ENCODE measurements at places on chromosomes 4 and X.
A peak's percentile ranks its signal among the peaks of the same experiment; 100 is the strongest.

DNA sequence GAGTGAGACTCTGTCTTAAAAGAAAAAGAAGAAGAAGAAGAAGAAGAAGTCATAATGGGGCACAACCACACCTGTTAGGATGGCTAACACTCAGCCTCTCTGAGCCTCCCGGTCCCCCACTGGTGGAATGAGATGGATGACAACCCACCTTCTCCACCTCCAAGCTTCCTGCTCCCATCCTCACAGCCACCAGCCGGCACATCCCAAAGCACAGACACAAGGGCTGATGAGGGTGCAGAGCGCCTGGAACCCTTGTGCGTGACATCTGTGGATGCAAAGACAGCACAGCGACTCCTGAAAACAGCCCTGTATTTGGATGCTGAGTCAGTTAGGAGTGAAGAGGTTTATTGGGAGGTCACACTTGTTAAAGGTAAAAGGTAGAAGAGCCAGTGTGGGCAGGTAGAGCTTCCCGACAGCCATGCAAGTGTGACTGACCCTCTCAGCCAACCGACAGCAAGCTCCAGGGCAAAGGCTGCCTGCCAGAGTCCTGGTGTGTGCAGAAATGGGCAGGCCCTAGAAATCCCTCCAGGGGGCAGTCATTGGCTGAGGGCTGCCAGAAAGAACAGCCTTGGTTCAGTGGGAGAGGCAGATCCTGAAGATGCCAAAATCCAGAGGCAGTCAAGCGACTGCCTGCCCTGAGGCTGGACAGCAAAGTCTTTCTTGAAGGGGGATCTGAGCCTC, 26.6 kb upstream of the MAN2B2 start:
- H3K4me3 ChIP-seq, result no peak overlapping the region
- H3K27me3 ChIP-seq, result peaks cover 14% of the 10 kb centered on the region
- peak overlapping the region; percentile 57 for H3K27ac ChIP-seq

DNA sequence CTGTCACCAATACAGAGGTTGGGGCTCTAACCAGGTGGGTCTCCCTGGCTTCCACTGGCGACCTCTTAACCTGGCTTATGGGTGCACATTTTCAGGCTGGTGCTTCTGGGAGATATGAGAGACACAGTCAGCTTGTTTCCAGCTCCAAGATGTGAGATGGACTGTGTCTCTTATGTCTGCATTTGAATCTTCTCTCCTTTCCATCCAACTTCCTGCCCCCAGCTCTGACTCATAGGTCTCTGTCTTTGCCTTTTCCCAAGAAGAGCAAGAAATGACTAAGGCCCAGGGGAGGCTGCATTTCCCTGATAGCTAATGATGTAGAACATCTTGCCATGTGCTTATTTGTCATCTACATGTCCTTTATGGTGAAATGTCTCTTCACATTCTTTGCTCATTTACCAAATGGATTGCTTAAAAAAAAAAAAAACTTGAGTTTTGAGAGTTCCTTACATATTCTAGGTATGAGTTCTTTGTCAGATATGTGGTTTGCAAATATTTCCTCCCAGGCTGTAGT, 3.2 kb upstream of the UXT start:
- H3K36me3 ChIP-seq, result no peaks in the 10 kb centered on the region
- no peaks in the 10 kb centered on the region for H3K4me1 ChIP-seq
- DNase-seq, result no peak
- H3K27ac ChIP-seq, result no peak overlapping the region

DNA sequence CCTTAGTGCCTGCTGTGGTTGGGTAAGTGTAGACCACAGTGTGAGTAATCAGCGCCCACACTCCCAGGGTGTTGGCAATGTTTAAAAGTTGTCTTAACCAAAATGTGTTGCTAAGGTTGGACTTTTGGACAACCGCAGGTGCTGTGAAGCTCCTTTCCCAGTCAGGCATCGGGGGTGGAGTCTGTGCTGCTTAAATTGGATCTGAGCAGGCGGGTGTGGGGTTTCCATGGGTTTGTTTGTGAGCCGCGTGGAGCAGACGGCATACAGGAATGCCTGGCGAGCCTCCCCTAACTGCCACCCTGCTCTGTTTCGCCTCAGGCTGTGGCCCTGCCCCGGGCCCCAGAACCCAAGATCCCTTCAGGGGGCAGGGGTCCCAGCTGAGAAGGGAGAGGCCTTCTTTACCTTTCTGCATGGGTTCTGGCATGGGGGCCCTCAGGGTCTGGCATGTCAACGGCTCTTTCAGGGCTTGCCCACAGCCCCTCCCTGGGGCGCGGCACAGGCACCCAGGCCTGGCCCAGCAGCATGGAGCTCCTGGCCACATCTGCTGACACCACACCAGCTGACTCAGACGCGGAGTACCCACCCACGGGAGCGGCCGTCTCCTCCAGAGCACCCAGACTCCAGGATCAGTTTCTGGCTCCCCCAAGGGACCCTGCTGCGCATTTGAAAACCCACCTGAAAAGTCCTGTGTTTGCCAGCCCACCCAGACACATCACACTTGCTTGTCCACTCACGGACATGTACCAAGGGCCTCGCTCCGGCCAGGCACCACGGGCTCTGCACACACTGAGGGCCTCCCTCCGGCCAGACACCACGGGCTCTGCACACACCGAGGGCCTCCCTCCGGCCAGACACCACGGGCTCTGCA, 5.1 kb upstream of the SPON2 start:
- peaks cover 26% of the 10 kb centered on the region for H3K36me3 ChIP-seq
- no peak overlapping the region for H3K4me3 ChIP-seq
- no peak for DNase-seq
- H3K27me3 ChIP-seq, result peaks cover 11% of the 10 kb centered on the region
- no peak overlapping the region for H3K27ac ChIP-seq

GRCh38 chrX:39859991-39860861, 237.5 kb downstream of the BCOR start:
- H3K27ac ChIP-seq, result no peak overlapping the region
- DNase-seq, result peak; percentile 31
- peaks cover 2% of the 10 kb centered on the region for H3K4me1 ChIP-seq
- H3K4me3 ChIP-seq, result no peak overlapping the region
- H3K36me3 ChIP-seq, result no peaks in the 10 kb centered on the region
- peaks cover 2% of the 10 kb centered on the region for H3K27me3 ChIP-seq

GRCh38 chr4:161869511-161869910, 294.3 kb downstream of the FSTL5 start:
- H3K4me1 ChIP-seq, result no peaks in the 10 kb centered on the region
- no peaks in the 10 kb centered on the region for H3K27me3 ChIP-seq
- no peak overlapping the region for H3K4me3 ChIP-seq
- H3K27ac ChIP-seq, result no peak overlapping the region

- H3K27me3 ChIP-seq, result no peaks in the 10 kb centered on the region
- no peaks in the 10 kb centered on the region for H3K36me3 ChIP-seq
- no peak for DNase-seq
- H3K27ac ChIP-seq, result no peak overlapping the region
- no peaks in the 10 kb centered on the region for H3K4me1 ChIP-seq
Measured at GRCh38 chr4:88097781-88098180, 60.7 kb downstream of the ABCG2 start.

DNA sequence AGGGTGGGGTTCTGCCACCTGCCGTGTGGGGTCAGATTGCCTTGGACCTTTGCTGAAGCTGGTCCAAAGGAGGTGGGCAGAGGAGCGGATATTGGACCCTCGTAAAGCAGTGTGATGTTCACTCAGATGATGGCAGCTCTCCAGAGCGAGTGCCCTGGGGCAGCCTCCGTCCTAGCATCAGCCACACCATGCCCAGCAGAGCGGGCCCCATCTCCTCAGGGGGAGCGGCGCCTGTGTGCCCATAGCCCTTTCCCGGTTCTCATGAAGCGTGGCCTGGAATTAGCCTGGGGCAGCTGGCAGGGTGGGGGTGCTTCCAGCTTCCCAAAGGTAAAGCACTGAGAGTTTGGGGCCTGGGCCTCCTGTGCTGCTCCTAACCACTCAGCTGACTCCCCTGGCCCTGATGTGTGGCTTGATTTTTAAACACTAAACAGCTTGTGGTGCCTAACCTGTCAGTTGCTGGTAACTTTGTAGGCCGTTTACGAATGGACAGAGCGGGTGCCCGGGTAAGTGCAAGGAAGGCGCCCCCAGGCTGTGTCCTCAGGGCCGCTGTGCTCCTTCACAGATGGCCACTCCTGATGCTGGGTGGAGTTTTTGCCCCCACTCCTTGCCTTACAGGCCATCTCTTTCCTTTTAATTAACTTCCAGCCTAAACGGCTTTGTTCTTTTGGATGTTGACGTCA, 36.0 kb downstream of the NOP14 start:
- peak overlapping the region; percentile 10 for H3K27ac ChIP-seq
- no peak overlapping the region for H3K4me3 ChIP-seq
- H3K4me1 ChIP-seq, result peaks cover 17% of the 10 kb centered on the region
- peaks cover 4% of the 10 kb centered on the region for H3K27me3 ChIP-seq
- no peak for DNase-seq
- no peaks in the 10 kb centered on the region for H3K36me3 ChIP-seq

GRCh38 chr4:174135936-174136406, 147.5 kb downstream of the FBXO8 start:
- peak overlapping the region; percentile 72 for H3K4me3 ChIP-seq
- peaks cover 19% of the 10 kb centered on the region for H3K4me1 ChIP-seq
- peak overlapping the region; percentile 93 for H3K27ac ChIP-seq

DNA sequence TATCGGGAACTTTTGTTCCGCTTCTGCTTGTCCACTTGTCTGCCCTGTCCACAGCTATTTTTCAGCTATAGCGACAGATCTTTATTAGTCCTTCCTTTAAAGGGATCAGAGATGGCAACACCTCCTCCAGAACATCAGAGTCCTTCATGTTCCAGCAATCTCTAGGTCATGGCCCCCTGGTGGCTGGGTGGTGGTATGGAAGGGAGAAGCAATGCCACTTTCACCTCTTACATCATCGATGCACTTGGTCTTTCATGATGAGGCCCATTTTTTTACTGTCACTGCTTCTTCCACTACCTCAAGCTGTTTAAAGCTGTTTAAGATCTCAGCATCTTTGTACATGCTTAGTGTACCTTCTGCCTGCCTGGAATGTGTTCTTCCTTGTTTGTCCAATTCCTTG, 106.7 kb downstream of the ARHGAP6 start:
- H3K27ac ChIP-seq, result no peak overlapping the region
- DNase-seq, result peak; percentile 36

- H3K4me3 ChIP-seq, result no peak overlapping the region
- H3K36me3 ChIP-seq, result no peaks in the 10 kb centered on the region
- no peak overlapping the region for H3K27ac ChIP-seq
- no peak for DNase-seq
- H3K27me3 ChIP-seq, result peaks cover 3% of the 10 kb centered on the region
- H3K4me1 ChIP-seq, result no peaks in the 10 kb centered on the region
Measured at GRCh38 chrX:154357205-154357604, 17.2 kb downstream of the FLNA start.

GRCh38 chrX:110172215-110172614, 145.7 kb downstream of the AMMECR1 start:
- H3K36me3 ChIP-seq, result peaks cover 7% of the 10 kb centered on the region
- no peak overlapping the region for H3K27ac ChIP-seq
- H3K4me3 ChIP-seq, result no peak overlapping the region
- no peak for DNase-seq
- no peaks in the 10 kb centered on the region for H3K4me1 ChIP-seq

DNA sequence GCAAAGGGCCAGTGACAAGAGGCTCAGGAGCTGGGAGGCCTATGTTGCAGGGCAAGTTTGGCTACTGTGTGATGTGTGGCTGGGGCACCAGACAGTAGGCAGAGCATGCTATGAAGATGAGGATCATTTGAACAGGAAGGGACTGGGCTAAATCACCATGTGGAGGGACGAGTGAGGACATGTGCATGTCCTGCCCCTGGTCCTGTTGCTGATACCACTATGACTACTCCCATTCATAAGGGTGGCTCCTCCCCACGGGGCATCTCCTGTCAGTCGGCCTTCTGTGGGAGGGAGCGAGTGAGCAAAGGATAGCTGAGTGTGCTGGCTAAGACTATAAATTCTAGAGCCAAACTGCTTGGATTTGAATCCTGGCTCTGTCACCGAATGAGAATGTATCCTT, 139.2 kb downstream of the TMEM164 start:
- H3K27ac ChIP-seq, result no peak overlapping the region
- no peaks in the 10 kb centered on the region for H3K27me3 ChIP-seq
- DNase-seq, result no peak
- no peaks in the 10 kb centered on the region for H3K36me3 ChIP-seq

DNA sequence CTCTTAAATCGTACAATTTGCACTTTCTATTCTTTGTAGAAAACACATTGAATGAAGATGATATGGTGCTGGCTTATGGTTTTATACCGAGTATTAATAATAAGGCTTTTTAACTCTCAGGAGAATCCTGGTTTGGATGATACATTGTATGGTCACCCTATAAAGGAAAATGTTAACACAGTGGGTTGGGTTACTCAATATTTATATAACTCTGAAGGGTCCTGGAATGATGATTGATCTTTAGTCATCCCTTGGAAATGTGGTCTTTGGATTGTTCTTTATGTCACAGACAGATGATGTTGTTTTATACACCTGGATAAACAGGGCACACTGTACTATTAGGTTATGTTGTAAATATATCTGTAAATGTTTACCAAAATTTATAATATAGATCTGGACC, 496.2 kb upstream of the NDST4 start:
- H3K4me1 ChIP-seq, result no peaks in the 10 kb centered on the region
- H3K36me3 ChIP-seq, result no peaks in the 10 kb centered on the region
- no peak overlapping the region for H3K27ac ChIP-seq
- DNase-seq, result no peak

- no peak overlapping the region for H3K27ac ChIP-seq
- H3K4me3 ChIP-seq, result peak overlapping the region; percentile 83
- no peaks in the 10 kb centered on the region for H3K36me3 ChIP-seq
- H3K27me3 ChIP-seq, result peaks cover 3% of the 10 kb centered on the region
- no peak for DNase-seq
- no peaks in the 10 kb centered on the region for H3K4me1 ChIP-seq
Measured at GRCh38 chrX:132488180-132488705, 595 bp downstream of the MBNL3 start.

GRCh38 chrX:65034668-65035445, 58.6 kb upstream of the ZC4H2 start:
- H3K27me3 ChIP-seq, result no peaks in the 10 kb centered on the region
- no peaks in the 10 kb centered on the region for H3K36me3 ChIP-seq
- peak within 1 kb of the TSS; percentile 89 for H3K4me3 ChIP-seq
- H3K4me1 ChIP-seq, result no peaks in the 10 kb centered on the region
- H3K27ac ChIP-seq, result peak within 1 kb of the TSS; percentile 55
- peak; percentile 79 for DNase-seq

- peaks cover 5% of the 10 kb centered on the region for H3K4me1 ChIP-seq
- peaks cover 2% of the 10 kb centered on the region for H3K27me3 ChIP-seq
- H3K27ac ChIP-seq, result peak overlapping the region; percentile 93
- peak overlapping the region; percentile 95 for H3K4me3 ChIP-seq
- DNase-seq, result no peak
Measured at GRCh38 chrX:135520022-135520552, 373 bp upstream of the INTS6L start.

DNA sequence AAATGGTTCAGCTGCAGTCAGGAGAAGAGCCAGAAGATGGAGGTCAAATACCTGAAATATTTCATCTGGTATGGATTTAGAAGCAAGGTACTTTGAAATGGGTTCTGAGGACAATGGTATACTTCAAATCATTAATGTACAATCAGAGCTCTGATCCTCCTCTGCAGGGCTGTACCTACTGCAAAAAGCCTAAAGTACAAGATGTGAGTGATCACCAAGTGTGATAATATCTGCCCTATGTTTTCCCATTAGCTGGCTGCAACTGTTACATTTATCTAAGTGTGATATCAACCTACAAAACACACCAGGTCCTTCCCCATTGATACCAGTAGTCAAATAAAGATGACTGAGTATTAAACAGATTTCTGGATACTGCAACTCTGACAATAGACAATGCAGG, 25.1 kb downstream of the HDX start:
- no peak for DNase-seq
- H3K27me3 ChIP-seq, result no peaks in the 10 kb centered on the region
- no peak overlapping the region for H3K4me3 ChIP-seq
- no peak overlapping the region for H3K27ac ChIP-seq
- peaks cover 2% of the 10 kb centered on the region for H3K4me1 ChIP-seq

- no peak for DNase-seq
- no peaks in the 10 kb centered on the region for H3K36me3 ChIP-seq
- no peak overlapping the region for H3K27ac ChIP-seq
Measured at GRCh38 chr4:86272669-86273068, 87.2 kb downstream of the MAPK10 start.

Data from glutamatergic neuron (in vitro differentiated cells).